SW480 (cell line): ENCODE measurements at places on chromosomes 1 and 21.

DNA sequence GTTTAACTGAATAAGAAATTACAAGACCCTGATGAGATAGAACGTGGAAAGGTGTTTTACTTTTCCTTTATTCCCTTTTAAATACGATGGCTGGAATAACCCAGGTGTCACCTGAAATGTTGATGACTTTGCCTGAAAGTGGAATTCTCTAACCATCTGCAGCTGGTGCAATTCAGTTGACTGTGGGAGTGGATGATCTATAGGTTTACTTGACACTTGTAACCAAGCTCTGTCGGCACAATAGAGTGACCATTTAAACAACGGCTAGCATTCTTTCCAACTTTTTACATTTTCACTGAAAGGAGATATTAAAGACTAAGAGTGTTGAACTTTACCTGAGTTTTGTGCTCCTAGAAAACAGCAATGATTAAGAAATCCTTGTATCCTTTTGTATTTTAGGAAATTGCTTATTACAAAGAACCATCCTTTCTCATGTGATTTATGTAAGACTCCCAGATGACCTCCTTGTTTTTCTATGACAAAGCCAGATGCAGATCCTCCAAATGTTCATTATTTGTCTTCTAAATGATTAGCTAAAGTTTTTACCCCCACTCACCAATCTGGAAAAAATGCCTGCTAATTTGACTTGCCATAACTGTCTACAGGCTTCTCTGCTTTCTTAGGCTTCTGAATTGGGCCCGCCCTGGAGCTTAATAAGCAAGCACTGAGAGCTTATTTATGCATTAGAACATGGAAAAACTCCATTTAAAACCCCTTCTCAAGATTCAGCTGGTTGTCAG is 129.5 kb upstream of the LRRC7 start:
- DNase-seq, result no peak

GRCh38 chr1:228276174-228276831 is 68.5 kb downstream of the OBSCN start:
- no peak for DNase-seq

DNA sequence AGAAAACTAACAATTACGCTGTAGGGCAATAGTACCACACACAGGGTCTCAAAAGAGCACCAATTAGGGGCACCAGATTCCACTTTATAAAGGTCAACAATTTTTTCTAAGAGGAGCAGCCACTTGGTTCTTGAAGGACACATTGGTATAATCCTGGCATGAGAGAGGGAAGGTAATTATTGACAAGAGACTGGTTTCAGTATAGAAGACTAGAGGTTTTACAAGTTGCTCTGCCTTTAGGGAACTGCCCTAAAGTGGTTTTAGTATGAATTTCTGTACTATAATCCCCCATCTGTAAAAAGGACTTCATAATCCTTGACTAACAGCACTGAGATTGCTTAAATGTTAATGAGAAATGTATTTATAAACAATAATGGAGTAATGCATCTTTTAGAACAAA is 648.5 kb upstream of the PTBP2 start:
- DNase-seq, result no peak

DNA sequence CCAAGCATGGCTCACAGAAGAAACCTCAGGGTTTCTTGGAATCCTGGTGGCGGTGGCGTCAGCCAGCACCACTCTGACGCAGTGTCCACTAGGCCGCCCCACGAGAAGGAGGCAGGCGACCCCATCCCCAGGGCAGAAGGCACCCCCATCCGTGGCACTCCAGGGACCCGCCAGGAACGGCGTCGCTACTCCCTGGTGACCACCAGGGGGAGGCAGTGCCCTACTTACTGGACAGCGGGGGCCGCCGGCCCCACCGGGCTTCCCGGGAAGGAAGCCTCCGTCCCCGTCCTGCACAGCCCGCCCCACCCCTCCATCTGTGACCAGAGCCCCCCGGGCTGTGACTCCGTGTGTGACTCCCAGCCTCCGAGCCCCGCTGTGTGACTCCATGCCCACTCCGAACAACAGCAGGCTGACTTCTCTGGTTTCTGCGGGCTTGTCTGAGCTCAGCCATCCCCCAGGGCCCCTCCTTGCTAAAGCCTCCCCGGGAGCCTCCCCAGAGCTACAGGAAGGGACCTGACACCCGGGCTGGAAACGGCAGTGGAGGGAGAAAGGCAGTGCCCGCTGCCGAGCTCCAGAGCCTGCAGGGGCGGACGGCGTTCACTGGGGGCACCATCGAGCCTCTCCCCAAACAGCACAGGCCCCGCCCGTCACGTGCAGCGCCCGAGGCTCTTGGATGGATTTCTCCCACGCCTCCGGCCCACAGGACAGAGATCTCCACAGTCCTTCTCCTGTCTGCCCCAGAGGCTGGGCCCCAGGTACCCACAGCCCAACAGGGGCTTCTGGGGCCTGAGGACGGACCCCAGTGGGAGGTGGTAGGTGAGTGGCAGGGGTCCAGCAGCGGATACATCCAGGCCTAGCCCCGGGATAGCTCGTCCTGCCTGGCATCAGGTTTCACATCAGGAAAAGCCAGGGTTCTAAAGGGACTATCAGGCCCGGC is 21.1 kb downstream of the KIF17 start:
- peak; percentile 94 for DNase-seq

DNA sequence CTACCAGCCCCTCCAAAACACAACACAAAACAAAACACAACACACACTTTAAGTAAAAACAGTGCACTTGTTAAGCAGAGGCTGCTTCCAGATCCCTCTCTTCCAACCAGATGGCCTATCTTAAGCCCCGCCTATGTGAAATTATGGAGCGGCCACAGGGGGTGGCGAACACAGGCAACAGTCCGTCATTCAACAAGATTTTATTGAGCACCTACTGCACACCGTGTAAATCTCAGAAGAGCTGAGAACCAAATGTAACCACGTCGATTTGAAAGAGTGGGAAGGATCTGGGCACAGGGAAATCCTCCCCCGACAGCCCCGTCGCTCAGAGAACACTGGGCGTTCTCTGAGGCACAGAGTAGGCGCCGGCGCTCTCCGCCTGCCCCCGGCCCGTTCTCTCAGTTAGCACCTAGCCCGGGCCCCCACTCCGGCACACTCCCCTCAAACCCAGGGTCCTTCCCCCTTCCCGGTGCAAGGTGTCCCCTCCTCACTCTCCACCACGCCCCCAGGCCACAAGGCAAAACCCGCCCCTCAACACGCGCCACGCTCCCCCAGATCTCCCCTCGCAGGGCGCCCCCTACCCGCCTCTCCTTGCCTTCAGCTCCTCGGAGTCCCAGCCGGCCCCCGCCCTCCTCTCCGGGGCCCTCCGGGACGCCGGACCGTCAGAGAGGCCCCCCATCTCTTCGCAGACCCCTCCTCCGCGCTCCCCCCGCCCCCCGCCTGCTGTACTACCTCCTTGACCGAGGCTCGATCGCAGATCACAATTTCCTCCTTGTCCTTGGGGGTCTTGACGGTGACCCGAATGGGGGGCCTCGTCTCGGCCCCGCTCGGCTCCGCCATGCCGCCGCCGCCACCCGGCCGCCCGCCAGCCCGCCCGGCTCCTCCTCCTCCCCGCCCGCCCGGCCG is 483 bp downstream of the UBQLN4 start:
- DNase-seq, result peak; percentile 59

DNA sequence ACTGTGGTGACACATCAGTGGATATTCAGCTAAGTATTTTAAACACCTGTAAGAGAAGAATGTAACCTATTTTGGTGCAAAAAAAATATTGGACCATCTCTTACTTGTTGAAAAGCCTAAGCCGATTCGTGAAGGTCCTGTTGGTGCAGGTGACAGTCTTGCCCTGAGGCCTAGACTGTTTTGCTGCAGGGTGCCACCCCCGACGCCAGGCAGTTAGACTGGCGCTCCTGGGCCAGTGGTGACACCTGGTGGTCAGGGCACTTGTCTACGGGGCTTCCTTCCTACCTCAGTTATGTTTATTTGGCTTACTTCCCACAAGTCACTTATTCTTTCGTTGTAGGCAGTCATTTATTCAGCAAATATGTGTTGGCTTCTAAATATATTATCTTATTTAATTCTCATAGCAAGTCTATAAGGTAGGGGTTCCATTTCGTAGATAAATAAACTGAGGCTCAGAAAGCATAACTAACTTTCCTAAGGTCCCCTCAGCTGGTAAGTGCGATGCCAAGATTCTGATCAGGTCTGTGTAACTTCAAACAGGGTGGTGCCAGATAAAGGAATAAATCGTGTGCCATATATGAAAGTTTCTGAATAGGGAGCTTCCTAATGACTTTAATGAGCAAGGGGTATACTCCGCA is 1.9 kb downstream of the EEIG2 start:
- DNase-seq, result peak; percentile 82

DNA sequence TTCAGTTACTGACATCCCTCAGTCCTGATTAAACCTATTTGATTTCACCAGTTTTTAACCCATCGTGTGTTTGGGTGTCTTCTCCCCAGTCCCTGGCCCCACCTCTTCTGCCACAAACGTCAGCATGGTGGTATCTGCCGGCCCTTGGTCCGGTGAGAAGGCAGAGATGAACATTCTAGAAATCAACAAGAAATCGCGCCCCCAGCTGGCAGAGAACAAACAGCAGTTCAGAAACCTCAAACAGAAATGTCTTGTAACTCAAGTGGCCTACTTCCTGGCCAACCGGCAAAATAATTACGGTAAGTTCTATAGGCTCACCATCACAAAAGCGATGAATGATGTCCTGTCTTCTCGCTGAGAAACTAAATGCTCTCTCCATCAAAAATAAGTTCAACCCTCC is 28.7 kb downstream of the NBPF3 start:
- no peak for DNase-seq

- DNase-seq, result no peak
Measured at GRCh38 chr1:104125970-104126369, 376.3 kb downstream of the AMY1C start.

DNA sequence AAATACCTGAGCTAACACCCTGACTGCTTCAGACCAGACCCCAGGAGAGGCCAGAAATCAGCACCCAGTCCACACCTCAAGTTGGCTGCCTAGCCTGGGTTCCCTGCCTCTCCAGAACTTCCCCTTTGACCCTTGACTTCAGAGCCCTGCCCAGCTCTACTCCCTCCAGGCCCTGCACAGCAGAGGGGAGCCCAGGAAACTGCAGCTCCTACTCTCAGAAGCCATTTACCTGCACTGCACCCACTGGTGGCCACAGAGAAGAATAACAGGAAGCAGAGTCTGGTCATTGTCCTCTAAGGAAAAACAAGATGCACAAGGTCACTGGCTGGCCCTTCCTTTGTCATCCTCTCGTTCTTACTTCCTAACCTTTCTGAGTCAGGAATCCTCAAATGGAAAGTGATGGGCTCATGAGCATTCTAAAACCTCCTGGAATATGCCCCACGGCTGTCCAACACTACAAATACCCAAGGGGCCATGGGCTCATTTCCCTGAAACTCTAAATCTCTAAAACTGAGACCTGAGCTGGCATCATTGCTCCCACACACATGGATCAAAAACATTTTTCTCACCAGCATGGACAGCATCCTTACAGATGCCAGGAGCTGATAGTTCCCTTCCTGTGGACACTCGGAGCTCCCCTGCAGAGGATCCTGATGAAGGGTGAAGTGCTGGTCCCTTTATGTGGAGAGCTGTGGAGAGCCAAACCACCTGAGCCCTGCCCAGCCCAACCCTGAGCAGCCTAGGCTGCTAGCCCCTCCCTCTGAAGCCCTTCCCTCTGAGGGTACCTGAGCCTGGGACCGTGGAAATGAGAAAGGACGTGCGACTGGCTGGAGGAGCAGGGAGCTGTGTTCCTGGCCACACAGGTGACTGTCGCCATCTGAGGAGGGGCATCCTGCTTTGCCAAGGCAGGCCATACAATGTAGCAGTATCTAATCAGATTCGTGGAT is at the start of gene ITLN2:
Gene ITLN2 (minus strand): TSS at position 652 of the 947 bp plus-strand sequence. CDS start 68 bp downstream, at position 584.
- DNase-seq, result peak; percentile 68
